ENCODE measurements at places on chromosomes 12 and 14.

DNA sequence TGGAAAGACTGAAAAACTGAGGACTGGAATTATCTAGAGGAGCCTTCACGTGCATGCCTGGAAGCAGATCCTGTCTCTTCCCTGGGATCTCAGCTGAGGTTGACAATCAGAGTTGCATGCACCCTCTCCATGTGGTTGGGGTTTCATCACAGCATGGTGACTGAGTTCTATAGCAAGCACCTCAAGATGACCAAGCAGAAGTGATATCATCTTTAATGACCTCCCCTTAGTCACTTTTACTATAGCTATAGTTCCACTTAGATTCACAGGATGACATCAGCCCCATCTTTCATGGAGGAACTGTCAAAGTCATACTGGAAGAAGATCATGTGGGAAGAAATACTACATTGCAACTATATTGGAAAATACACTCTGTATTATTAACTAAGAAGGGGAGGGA is 105.8 kb upstream of the ATXN7L3B start:
- no peak for DNase-seq

DNA sequence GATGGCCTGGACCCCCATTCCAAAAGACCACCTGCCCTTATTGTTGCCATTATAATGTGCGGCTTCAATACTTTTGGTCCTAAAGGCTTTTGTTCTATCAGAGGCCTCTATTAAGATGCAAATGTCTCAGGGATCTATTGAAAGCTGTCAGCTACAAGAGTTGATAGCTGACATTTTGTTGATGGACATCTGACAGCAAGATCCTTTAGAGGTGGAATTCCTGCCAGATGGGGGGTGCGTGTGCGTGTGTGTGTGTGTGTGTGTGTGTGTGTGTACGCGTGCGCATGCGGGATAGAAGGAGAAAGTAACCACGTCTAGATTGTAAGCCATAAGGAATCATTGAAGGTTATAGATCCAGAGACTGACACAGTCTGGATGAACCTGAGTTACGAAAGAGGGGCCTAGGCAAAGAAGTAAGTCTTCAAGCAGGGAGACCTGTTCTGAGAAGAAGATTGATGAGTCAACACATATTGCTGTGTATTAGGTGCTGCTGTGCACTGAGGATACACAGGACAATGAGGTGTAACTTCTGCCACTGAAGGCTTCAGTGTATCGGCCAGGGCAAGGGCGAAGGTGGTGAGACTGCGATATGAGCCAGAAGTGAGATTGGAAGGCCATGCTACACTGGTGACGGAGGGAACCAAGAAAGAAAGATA is 89.2 kb downstream of the PRMT8 start:
- DNase-seq, result no peak

DNA sequence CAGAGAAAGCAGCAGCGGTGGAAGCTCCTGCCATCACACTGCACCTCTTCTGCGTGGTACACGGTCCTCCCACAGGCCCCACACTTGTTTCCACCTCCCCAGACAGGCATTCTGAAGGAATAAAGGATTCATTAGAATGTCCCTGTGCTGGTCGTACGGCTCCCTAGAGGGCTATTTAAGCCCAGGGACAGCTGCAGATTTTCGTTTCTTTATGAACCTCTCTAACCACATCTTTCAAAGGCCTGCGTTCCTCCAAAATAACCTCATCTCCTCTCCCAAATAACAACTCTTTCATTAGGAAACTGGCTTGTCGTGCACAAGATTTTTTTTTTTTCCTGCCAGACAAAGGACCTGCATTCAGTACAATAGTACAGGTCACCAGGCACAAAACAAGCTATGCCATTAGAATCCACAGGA is 12.7 kb downstream of the CSRP2 start:
- DNase-seq, result no peak

- DNase-seq, result peak; percentile 27
Observed at GRCh38 chr14:81453166-81453766, 53.1 kb upstream of the STON2 start.

- DNase-seq, result no peak
Observed at GRCh38 chr12:40104461-40105264, 1.2 kb downstream of the SLC2A13 start.

GRCh38 chr14:104025534-104025933 is 60.0 kb upstream of the ASPG start:
- no peak for DNase-seq

DNA sequence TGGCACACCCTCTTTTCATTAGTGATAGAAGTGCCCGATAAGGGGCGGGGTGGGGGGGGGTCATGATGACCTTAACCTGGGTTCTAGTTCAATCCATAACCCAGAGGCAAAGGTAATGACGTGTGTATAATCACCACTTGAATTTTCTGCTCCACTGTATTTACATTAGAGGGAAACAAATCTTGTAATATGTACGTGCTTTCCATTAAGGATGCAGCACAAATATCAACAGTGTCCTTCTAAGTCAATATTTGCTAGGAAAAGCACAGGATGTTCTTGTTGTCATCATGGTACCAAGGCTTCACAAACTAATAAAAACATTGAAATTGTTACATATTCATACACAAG is 121.2 kb upstream of the SLC38A2 start:
- DNase-seq, result no peak

DNA sequence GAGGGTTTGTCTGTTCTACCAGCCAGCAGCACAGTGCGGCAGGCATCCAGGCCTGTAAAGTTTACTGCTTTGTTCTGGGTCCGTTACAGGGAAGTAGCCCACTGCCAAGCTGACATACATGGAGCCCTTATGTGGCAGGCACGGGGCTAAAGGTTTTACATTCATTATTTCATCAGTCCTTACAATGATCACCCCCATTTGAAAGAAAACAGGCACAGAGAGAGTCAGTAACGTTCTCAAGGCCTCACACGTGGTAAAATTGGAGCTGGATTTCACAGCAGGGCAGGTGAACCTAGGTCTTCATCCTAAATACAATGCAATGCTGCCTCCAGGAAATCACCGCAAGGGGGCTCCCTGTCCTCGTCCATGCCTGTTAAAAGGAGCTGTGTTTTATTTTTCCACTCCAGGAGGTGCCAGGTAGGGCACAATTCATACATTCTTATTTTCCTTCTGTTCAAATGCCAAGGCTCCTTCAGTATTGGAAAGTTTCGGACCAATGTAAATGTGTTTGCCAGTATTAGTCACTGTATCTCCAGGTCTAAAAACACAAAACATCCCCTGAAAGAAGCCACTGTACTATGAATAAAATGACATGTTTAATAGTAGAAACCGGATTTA is 172.2 kb upstream of the GZMB start:
- no peak for DNase-seq

All from activated CD4-positive, alpha-beta T cell treated with anti-CD3 and anti-CD28 coated beads for 1 hour (primary cell).